ENCODE measurements at places on chromosomes 11 and 22.

DNA sequence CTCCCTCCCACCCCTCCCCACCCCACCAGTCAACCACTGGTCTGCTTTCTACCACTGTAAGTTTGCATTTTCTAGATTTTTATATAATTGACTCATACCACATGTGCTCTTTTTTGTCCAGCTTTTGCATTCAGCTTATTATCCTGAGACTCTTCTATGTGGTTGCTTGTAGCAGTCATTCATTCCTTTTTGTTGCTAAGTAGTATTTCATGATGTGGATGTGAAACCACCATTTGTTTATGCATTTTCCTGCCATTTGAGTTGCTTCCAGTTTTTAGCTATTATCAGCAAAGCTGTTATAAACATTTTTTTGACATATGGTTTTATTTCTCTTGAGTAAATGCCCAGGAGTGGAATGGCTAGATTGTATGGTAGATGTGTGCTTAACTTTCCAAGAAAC is 77.0 kb upstream of the FGF3 start:
- DNase-seq: no peak

GRCh38 chr22:43882122-43882767 is 9.6 kb downstream of the PNPLA5 start:
- no peak for DNase-seq

DNA sequence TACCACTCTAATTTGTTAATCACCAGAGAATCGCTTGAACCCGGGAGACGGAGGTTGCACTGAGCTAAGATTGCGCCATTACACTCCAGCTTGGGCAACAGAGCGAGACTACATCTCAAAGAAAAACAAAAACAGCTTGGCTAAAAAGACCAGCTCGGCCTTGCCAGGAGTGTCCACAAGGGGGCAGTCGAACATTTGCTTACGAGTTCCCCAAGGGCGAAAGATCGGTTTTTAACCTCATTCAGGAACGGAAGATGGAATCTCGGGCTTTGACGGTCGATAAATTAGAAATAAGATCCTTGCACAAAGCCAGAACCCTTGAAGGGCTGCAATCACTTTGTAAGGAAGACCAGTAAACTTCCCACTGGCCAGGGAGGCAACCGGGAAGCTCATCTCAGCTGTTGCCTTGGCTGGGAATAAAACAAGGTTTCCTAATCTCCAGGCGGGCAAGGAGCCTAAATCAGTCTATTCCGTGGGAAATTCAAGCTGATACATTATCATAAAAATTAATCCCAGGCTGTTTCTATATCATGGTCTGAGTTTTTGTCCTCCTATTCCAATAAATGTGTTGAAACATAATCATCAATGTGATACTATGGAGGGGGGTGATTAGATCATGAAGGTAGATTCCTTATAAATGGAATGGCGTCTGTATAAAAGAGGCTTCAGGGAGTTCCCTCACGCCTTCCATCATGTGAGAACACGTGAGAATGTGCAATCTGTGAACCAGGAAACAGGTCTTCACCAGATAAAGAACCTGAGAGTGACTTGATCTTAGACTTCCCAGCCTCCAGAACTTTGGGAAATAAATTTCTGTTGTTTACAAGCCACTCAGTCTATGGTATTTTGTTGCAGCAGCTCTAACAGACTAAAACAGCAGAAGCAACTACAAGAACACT is 14.9 kb upstream of the SLC29A2 start:
- peak; percentile 66 for DNase-seq

GRCh38 chr11:36186340-36187175 is 102.7 kb downstream of the COMMD9 start:
- peak; percentile 86 for DNase-seq

DNA sequence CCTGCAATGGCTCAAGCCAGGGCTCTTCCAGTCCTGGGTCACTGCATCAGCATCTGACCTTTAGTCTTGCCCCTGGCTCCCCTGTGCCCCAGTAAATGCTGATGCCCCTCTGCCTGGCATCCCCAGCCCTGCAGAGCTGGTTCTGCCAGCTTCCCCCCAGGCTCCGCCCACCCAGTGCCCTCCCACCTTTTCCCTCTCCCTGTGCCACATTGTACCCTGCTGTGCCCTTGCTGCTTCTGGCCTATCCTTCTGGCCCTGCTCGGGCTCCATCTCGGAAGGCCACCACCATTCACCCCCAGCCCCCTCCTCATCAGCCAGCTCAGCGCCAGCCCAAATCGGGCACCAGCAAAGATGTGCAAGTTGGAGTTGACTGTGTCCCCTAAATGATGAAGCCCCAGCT is 7.4 kb downstream of the CAPN5 start:
- no peak for DNase-seq

DNA sequence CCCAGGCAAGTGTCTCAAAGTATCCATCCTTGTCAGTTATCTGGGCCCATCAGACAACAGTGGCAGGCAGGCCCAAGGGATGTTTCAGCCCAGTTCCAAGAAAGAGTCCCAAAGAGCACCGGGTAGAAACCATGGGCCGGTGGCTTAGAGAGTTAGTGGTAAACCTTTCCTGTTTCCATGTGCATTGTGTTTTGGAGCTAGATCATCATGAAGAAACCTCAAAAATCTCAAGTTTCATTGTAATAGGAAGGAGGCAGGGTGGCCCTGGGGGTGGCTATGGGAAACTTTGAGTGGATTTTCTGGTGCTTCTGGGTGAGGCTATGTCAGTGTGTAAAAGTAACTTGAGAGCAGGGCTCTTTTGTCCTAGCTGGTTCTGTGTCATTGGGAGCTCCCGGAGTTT is 68.1 kb downstream of the UBASH3B start:
- no peak for DNase-seq

DNA sequence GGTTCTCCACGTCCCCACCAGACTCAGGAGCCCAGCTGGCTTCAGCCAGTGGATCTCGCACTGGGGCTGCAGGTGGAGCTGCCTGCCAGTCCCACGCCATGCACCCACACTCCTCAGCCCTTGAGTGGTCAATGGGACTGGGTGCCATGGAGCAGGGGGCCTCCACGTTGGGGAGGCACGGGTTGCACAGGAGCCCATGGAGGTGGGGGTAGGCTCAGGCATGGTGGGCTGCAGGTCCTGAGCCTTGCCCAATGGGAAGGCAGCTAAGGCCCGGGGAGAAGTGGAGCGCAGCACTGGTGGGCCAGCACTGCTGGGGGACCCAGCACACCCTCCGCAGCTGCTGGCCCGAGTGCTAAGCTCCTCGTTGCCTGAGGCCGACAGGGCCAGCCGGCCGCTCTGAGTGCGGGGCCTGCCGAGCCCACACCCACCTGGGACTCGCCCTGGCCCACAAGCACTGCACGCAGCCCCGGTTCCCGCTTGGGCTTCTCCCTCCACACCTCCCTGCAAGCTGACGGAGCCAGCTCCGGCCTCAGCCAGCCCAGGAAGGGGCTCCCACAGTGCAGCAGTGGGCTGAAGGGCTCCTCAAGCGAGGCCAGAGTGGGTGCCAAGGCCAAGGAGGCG is 258.5 kb upstream of the PDGFD start:
- DNase-seq: no peak

DNA sequence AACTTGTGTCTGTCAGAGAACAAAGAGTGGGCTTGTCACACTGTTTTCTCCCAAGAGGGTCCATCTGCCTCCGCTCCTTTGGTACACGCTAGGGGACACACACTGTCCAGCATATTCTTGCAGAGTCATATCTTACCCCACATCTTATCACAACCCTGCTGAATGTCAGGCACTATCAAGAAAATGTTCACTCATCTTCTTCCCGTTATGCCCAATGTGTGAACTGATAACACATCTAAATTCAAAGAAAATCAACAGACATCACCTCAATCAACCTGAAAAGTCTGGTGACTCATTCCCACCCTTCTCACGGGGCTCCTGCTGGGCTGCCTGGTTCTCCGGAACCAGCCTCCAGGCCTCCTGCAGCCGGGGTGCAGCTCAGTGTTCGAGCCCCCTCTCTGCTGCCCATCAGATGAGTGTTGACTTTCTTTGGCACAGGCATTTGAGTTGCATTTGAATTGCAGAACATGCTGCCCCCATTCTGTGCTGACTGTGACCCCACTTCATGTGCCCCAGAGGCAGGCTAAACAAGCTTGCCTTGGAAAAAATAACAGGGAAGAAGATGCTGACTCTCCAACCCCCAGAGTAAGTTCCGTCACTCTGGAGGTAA is 19.4 kb downstream of the GRAP2 start:
- no peak for DNase-seq

GRCh38 chr11:538431-539051 is 1.2 kb downstream of the LRRC56 start:
- no peak for DNase-seq

DNA sequence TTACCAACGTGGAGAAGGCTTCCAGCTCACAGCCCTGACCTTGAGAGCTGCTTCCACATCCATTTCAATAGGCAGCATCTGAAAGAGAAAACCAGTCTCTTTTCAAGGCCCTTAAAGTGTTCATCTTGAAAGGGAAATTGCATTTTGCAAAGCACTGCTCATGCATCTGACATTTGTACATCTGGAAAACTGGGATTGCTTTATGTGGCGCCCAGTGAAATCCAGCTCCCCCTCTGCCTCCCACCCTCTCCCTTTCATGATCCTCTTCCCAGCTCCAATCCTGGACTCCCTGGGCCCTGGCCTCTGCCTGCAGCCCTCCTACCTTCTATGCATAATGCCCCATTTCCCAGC is 17.4 kb downstream of the TP53AIP1 start:
- DNase-seq: no peak

DNA sequence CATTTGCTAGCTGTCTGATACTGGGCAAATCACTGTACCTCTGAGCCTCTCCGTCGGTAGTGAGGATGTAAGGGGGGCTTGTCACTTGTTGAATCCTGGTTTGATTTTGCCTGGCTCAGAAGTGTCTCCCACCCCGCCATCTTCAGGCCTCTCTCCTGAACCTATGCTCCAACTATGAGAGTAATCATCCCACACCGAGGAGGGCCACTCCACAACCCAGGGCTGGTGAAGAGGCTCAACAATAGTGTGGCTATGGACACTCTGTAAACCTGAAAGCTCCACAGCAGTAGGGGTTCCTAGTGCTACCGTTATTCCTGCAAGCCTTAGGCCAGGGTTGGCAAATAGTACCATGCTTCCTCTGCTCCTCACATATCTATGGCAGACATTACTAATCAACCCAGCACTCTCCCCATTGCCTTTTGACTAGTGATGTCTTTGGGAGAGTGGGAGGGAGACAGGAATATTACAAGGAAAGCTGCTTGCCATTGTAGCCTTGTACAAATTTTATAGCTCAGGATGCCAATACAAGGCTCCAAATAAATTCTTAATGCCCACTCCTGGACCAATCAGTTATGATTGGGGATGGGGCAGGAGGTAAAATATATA is 134.0 kb upstream of the TEAD1 start:
- no peak for DNase-seq

DNA sequence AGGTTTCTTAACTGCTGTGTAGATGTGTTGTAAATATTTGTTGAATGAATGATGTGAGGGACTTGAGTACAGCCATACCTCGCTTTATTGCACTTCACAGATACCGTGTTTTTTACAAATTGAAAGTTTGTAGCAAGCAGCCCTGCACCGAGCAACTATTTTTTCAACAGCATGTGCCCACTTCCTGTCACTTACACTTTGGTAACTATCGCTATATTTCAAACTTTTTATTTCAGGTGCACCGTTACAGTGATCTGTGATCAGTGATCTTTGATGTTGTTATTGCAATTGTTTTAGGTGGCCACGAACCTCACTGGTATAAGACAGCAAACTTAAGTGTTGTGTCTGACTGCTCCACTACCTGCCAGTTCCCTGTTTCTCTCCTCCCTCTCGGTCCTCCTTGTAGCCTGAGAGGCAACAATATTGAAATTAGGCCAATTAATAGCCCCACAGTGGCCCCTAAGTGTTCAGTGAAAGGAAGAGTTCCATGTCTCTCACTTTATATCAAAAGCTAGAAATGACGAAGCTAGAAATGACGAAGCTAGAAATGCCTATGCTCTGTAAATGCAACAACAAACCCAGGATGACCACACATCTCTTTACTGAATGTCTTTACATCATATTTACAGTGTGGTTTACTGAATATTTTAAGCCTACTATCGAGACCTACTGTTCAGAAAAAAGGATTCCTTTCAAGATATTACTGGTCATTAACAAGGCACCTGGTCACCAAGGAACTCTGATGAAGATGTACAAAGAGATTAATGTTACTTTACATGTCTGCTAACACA is 1.0 kb downstream of the SFI1 start:
- no peak for DNase-seq

GRCh38 chr11:16195651-16196050 is 160.7 kb downstream of the SOX6 start:
- no peak for DNase-seq

DNA sequence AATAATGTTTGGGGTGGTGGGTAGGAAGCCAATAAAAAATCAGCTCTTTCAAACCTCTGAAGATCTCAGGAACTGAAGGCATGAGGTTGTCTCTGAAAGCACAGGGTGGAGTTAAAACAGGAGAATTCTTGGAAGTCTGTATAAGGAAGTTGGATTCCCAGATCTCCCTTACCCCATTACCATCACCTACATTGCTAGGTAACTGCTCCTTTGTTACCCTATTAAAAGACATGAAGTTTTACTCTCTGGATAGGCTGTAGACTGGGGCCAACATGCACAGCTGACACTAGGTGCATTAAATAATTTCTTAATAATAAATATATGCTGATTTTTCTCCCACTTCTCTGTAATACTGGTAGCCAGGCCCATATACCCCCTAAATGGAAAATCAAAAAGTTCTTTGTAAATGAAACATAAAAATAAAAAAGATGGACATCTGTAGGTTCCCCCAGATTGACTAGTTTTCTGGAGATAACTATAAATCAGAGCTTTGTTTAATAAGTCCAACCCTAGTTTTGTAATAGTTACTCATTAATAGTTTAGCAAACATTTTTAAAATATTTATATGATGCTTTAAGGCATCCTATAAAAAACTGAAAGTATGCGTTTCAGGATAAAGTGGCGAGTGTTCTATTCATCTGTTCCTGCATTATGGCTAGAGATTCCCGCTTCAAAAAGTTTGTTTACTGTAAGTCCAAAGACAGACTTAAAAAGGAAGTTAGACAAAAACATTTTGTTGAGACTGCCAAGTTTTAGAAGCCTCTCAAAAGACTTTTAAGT is 63.8 kb downstream of the KIF18A start:
- DNase-seq: no peak
